ENCODE measurements at places on chromosomes 12 and 14. TPM values are rescaled to one million over a fixed set of nuclear protein-coding genes. Genes with fewer than 3 reads are reported as not detected.
A peak's percentile ranks its signal among the peaks of the same experiment; 100 is the strongest.

- DNase-seq, result no peak
Measured at GRCh38 chr14:59085207-59085739, 103.2 kb upstream of the DAAM1 start.

DNA sequence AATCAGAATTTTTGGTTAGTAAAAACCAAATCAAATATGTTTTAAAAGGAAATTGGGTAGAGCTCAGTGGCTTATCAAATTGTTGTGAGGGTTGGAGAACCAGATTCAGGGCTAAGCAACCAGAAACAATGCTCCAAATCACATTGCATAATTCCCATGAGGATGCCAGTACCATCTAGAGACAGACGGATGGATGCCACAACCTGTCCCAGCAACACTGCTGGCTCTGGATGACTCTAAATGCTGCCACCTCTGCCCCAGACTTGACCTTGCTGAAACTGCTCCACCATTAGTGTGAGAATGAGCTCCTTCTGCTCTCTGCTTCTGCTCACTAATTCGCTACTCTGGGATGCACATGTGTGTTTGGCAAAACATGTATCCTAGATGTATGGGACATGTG is 43.9 kb downstream of the FRS2 start:
- DNase-seq, result no peak

- DNase-seq, result no peak
Measured at GRCh38 chr14:77002335-77002734, 26.2 kb downstream of the IRF2BPL start.

DNA sequence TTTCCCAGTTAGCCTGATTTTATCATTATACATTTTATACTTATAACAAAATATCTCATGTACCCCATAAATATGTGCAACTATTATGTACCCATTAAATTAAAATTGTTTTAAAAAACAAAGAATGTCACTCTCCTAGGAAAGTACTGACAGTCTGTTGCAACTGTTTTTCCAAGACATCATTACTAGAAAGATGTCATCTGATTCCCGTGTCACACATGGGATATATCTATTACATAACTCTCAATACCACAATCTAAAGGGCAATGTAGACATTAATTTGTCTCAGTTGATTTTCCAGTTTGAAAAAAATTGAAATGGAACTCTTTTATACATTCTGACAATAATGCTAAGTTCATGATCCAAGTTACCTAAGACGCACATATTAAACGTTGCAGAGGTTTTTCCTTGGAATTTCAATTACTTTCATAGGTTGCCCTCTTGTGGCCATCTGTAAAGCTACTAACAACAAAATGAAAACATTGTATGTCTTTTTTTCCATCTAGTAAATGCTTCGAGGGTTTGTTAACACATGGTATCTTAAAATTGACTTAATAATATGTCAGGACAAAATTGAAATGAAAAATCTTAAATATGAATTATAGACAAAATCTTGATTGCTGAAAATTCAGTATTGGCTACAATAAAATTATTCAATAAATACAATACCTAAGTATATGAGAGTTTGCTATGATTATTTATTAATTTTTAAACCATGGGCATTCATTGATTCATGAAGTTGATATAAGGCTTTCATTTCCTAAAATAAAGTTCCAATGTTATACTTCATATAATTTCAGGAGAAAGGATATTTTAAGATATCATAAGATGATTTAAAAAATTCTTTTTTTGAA is 131.6 kb downstream of the PPFIA2 start:
- no peak for DNase-seq

DNA sequence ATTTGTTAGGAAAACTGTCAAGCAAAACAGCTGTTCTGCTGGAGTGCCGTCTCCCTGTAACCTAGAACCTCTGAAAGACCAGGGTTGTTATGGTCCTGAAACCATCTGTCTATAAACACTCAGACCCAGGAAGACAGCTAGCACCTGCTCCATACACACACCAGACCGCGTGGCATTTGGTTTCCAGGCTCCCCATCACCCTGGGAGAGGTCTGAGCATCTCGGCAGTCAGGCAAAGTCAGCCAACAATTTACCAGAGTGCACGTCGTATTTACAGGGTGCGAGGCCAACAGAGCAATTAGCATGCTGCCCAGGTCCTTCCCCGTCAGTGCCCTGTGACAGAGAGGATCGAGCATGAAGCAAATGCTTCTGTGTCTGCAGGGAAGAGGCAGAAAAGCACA is 272.5 kb downstream of the SLC15A4 start:
- DNase-seq, result no peak

The FAM161B gene
- total RNA-seq, result 8.9 TPM

GRCh38 chr12:2986876-2987275 is 27.7 kb downstream of the TEAD4 start:
- no peak for DNase-seq

GRCh38 chr12:44433659-44434058 is 442.5 kb downstream of the NELL2 start:
- DNase-seq, result no peak

- no peak for DNase-seq
Measured at GRCh38 chr12:95611676-95612309, 60.5 kb upstream of the USP44 start.

- no peak for DNase-seq
Measured at GRCh38 chr12:58298803-58299202, 357.4 kb downstream of the ATP23 start.

GRCh38 chr12:58728397-58728796 is 191.9 kb downstream of the LRIG3 start:
- no peak for DNase-seq

The KCNH3 gene
- 1.1 TPM for total RNA-seq

The PAH gene
- 2.2 TPM for total RNA-seq

DNA sequence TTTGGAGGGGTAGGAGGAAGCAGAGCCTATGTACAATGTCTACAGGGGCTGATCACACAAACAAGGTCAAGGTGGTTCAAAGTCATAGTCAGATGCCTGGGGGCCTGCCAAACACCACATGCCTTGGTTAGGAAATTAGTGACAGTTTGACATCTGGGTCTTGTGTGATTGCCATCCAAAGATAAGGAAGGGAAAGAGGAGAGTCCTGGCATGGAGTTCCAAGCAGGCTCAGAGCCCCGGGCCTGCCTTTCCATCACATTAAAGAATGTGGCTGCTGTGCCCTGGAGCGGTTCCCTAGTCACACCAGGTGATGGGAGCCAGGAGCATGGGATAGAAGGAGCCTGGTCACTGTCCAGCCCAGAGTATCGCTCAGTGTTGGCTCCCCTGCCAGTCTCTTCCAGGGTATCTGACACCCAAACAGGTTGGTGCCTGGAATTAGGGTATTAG is 53.6 kb upstream of the BCL2L14 start:
- DNase-seq, result no peak

DNA sequence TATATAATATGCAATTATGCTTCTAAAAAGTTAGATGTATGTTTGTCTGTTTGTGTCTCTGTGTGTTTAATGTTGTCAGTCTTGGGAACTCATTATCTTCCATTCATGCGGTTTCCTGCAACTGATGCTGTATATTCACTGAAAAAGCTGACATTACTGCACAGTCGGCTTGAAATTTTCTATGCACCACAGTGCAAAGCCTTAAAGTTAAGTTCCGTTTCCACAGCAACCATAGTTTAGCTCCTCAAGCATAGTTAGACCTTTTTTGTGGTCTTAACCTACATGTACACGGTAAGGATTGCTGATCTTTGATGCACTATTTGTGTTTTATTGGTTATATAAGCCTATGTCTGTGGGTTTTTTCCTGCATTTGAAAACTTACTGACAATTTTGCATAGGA is 309.4 kb downstream of the KCNC2 start:
- DNase-seq, result no peak

The HCAR1 gene
- total RNA-seq, result 16.3 TPM

DNA sequence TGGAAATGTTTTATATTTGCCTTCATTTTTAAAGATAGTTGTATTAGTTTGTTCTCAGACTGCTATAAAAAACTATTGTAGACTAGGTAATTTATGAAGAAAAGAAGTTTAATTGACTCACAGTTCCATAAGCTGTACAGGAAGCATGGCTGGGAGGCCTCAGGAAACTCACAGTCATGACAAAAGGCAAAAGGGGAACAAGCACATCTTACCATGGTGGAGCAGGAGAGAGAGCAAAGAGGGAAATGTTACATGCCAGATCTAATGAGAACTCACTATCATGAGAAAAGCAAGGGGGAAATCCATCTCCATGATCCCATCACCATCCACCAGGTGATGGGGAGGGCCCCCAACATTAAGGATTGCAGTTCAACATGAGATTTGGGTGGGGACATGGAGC is 35.5 kb upstream of the UNC79 start:
- DNase-seq, result no peak

The TBX5 gene
- total RNA-seq, result 0.10 TPM

DNA sequence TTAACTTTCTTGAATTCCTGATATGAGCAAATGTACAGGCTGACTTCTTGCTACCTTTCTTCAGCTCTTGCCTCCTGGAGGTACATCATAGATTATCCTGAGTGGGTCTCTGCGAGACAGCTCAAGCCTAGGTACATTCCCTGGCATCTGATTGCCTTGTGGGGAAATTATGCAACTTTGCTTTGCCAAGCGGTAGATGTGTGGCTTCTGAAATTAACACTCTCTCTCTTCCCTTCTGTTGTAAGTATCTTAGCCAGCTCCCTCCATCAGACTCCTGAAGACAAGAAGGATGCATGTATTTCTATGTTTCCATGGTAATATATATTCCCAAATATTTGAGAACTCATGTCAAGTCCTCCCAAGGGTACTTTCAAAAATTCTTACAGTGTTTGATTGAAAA is 16.2 kb upstream of the SLC16A7 start:
- DNase-seq, result no peak

GRCh38 chr12:75977952-75978671 is 53.5 kb downstream of the PHLDA1 start:
- DNase-seq, result peak; percentile 85

The MYH6 gene
- not detected for total RNA-seq

Data from ureter (tissue), 1 donor.